ENCODE measurements at places on chromosomes 7 and 10.

DNA sequence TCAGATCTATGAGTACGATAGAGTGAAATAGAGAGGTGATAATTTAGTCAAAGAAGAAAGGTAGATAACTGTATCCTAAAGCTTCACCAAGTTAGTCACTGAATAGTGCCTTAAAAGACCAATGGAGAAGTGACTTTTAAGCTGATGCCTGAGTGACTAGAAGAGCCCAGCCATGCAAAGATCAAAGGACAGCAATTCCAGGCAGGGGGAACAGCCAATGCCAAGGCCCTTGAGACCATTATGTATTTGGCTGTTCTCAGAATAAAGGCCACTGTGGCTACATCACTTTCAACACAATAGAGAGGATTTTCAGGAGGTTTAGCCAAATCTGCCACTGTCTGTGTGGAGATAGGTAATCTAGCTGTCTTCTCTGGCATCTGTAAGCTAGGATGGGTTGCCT is 17.8 kb downstream of the HDAC9 start:
- DNase-seq, result no peak

GRCh38 chr7:40990841-40991240 is 712.0 kb downstream of the INHBA start:
- no peak for DNase-seq

DNA sequence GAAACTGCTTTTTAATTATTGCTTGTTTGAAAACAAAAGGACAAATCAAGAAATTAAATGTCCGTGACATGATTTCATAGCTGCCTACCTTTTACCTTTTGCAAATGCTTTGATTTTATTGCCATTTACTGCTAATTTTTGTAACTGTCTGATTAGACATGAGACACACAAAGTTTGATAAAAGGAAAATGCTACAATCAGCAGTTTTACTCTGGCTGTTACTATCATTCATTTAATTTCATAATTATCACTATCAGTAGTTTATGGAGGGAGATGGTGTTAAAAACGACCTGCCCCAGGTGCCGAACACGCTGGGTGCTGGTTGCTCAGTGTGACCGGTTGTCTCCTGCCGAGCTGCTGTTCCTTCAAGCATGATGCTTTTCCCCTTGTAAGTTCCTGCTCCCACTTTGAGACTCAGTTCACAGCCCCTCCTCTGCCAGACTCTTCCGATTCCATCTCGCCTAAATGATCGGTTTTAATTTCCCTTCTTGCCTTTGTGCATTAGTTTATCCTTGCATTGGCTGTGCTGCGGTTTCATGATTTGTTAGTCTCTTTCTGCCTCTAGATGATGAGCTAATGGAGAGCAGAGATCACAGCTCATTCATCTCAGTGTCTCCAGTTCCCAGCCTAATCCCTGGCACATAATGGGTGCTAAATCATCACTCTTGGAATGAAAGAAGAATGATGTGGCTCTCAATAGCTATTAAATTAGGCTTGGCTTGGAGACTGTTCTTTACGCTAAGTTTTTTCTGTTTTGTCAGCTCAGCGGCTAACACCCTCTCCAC is 110.6 kb downstream of the PFKFB3 start:
- no peak for DNase-seq

GRCh38 chr7:90251304-90251635 is 6.3 kb downstream of the CFAP69 start:
- DNase-seq, result no peak

- DNase-seq, result peak; percentile 16
Observed at GRCh38 chr10:51960494-51960895, 261.1 kb upstream of the CSTF2T start.

DNA sequence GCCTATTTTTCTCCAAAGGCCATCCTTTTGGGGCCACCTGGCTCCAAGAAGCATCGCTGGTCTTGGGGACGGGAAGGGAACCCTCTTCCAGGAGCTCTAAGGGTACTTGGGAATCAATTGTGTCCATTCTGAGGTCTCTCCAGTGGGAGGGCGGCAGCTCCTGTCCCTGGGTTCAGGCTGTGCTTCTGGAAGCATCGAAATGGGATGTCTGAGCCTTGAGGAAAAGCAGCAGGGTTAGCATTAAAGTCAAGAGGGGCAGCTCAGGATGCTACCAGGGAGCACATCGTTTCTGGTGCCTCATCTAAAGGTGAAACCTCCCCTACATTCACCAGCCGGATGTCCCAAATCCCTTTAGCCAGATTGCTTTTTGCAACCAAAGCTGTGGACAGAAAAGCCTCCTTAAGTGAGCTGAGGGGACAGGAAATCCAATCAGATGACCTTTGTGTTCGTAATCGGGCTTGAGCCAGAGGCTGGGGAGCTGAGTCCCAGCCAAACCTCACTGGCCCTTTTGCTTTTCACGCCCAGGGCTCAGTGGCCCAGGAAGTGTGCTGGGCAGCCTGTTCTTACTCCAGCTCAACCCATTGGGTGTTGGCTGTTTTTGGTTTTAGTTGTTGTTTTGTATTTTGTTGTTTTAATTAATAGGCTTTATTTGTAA is 88.8 kb upstream of the ANLN start:
- DNase-seq, result no peak

GRCh38 chr10:119521443-119522204 is 20.9 kb downstream of the RGS10 start:
- DNase-seq, result no peak

- DNase-seq, result no peak
Observed at GRCh38 chr7:16773326-16773725, 19.8 kb downstream of the TSPAN13 start.

DNA sequence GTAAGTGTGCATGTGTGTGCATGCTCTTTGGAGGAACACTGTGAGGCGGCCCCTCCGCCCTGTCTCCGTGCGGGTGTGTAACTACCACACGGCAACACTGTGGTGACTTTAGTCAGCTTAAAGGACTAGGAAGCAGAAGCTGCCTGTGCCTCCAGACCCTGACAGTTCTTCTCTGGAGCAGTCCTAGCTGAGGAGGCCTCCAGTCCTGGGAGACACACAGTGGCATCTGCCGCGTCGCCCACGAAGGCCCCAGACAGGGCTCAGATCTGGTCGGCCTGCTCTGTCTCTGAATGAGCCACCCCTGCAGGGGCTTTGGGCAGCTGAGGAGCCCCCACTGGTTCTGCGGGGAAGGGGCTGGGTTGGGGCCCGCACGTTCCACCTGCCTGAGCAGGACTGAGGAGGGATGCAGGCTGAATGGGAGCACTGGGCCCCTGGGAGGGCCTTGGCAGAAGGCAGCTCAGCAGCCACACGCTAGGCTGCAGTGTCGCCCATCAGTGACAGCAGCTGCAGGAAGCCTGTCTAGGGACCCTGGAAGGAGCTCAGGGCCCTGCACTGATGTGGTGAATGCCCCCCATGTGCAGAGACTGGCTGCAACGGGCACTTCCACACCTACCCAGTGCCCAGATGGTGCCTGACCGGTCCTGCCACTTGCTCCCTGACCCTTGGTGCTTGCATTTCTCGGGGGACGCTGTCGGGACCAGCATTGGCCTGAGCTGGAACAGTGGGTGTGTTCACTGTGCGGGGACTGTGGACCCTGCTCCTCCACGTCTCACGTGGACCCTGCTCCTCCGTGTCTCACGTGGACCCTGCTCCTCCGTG is 27.3 kb upstream of the KNDC1 start:
- no peak for DNase-seq

- DNase-seq, result no peak
Observed at GRCh38 chr7:101134399-101134980, 7.6 kb downstream of the SERPINE1 start.

GRCh38 chr10:114273910-114274309 is 34.9 kb downstream of the VWA2 start:
- no peak for DNase-seq

DNA sequence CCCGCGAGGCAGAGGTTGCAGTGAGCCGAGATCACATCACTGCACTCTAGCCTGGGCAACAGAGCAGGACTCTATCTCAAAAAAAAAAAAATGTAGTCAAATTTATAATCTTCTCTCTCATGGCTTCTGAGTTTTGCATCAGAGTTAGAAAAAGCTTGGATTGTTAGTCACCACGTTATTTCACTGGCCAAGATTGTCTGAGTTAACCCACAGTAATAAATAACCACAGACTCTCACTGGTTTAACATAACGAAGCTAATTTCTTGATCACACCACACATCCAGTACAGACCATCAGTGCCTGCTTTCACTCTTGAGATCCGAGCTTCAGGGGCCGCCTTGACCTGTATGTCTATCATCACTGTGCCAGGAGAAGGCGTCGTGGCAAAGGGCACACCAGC is 116.8 kb upstream of the JCAD start:
- DNase-seq, result no peak

- DNase-seq, result no peak
Observed at GRCh38 chr7:157602156-157602555, 265.4 kb downstream of the DNAJB6 start.

- DNase-seq, result no peak
Observed at GRCh38 chr7:34080513-34080912, 175.2 kb downstream of the BMPER start.

GRCh38 chr10:123557366-123558108 is 108.6 kb upstream of the GPR26 start:
- no peak for DNase-seq

- no peak for DNase-seq
Observed at GRCh38 chr7:120274899-120275298, 1.9 kb downstream of the KCND2 start.

DNA sequence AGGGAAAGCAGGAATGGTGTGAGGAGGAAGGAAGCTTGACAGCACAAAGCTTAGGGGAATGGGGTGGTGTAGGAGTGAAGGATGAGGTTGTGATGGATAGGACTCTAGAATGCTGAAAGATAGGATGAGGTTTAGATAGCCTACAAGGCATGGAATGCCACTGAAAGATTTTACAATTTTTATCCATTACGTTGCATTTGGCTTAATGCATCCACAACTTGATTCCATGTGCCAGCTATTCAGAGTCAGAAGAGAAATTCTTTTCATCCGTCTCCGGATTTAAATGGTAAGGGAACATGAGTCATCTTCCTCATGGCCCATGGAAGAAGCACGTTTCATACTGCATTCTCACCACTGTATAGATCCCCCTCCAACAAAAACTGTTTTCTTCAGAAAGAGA is 212.4 kb upstream of the BMPER start:
- DNase-seq, result no peak

GRCh38 chr10:13161857-13162271 is 506 bp downstream of the MCM10 start:
- DNase-seq, result peak; percentile 24

- DNase-seq, result no peak
Observed at GRCh38 chr10:71245420-71246325, 33.3 kb downstream of the UNC5B start.

DNA sequence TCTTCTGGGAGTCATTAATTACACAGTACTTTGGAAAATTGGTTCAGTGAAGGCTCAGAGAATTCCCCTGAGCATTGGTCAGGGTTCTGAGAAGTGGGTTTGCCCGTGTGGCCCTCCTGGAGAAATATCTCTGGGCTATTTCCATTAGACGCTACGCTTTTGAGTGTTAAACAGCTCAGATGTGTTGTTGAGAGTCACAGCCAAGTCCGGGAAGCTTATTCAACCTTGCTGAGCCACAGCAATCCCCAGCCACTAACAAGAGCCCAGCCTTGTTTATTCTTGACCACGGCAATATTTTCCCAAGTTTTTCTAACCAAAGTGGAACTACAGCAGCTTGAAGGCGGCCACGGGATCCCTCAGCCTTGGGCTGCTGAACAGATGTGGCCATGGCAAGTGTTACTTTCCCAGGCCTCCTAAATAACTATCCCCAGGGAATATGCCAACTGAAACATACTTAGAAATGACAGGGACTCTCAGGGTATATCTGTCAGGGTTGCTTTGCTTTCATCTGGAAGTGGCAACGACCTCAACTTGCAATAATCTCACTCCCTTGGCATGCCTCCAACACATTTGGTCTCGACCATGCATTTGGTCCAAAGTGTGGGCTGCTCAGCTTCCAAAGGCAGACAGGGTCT is 214.7 kb downstream of the EMX2 start:
- DNase-seq, result no peak

- no peak for DNase-seq
Observed at GRCh38 chr7:71480791-71481190, 348.8 kb downstream of the GALNT17 start.

- peak; percentile 28 for DNase-seq
Observed at GRCh38 chr7:137454246-137454724, 110.8 kb upstream of the PTN start.

DNA sequence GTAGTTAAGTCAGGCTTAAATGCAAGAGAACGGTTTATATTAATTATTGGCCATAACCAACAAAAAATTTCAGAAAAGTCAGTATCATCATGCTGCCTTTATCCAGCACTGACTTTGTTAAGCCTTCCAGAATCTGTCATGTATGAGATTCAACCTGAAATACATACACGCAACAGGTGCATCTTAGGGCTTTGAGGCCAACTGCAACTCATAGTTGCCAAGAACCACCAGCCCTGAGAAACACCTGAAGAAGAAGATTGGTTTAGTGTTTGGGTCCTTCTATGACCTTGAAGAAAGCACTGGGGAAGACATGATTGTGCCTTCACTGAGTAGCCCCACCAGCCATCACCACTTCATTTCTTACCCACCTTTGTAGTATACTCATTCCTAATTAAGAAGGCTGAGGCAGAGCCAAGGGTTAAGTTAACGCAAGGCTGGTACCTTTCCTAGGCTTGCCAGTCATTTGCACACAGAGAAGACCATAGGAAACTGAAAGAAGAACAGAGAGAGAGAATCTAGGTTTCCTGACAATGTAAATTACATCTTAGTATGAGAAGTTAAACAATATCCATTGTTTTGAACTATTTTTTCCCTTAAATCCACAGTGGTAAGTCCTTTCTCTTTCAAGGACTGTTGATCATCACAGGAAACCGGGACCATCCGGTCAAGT is 200.1 kb upstream of the PRKCQ start:
- no peak for DNase-seq

DNA sequence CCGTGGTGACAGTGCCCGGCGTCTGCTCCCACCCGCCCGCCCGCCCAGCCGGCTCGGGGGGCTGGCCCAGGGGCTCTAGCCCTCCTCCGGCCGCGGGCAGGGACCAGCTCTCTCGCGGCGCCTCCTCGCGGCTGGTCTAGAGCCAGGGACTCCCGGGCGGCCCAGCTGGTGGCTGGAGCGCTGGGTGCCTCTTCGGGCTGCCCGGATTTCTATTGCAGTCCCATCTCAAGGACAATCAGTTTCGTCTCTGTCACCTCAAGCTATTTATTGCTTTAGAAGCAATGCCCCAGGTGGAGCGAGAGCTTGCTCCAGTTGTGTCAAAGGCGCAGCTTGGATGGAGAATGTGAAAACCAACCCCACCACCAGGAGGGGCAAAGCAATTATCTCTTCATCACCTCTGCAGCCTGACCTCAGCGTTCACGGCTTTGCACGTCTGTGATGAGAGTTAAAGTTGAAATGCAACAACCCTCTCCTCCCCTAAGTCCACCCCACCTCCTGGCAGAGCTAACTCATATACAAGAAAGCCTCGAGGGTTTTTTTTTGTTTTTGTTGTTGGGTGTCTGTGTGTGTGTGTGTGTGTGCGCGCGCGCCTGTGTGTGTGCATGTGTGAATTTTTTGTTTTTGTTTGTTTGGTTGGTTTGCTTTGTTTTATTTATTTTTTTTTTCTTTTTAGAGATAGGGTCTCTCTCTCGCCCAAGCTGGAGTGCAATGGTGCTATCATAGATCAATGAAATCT is at the start of gene ITGA8:
ITGA8 (minus strand) TSS at position 24 of the 736 bp plus-strand sequence. CDS start 151 bp downstream, outside the sequence.
- DNase-seq, result peak; percentile 27
